ENCODE measurements at places on chromosomes 7 and 10. TPM values are rescaled to one million over a fixed set of nuclear protein-coding genes. Genes with fewer than 3 reads are reported as not detected.

UTF1 gene
- total RNA-seq: not detected

DNA sequence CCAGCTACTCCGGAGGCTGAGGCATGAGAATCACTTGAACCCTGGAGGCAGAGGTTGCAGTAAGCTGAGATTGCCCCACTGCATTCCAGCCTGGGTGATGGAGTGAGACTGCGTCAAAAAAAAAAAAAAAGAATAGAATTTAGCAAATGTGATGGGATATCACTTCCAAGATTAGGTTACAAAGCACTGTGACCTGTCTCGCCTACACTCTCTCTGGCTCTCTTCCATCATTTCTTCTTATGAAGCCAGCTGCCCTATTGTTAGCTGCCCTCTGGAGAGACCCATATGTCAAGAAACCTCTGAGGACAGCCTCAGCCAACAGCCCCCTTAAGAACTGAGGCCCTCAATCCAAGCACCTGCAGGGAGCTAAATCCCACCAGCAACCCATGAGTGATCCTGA, 28.2 kb downstream of the ARHGAP21 start:
- no peak for DNase-seq

GRCh38 chr10:99984211-99985034, 25.3 kb downstream of the DNMBP start:
- DNase-seq: no peak

GRCh38 chr7:151351027-151351426, 9.4 kb downstream of the NUB1 start:
- no peak for DNase-seq

C10orf105 gene
- total RNA-seq: not detected

ARHGAP19 gene
- total RNA-seq: 20.6 TPM

GARIN1A gene
- total RNA-seq: 0.68 TPM

ZNF467 gene
- total RNA-seq: not detected

All from SJSA1 (cell line).